ENCODE measurements at places on chromosomes 3 and 15.

GRCh38 chr3:54426381-54426780 lies 304.0 kb downstream of the CACNA2D3 start:
- no peak overlapping the region for H3K27ac ChIP-seq
- DNase-seq: no peak
- H3K4me1 ChIP-seq: no peaks in the 10 kb centered on the region
- H3K27me3 ChIP-seq: no peaks in the 10 kb centered on the region
- H3K4me3 ChIP-seq: no peak overlapping the region

DNA sequence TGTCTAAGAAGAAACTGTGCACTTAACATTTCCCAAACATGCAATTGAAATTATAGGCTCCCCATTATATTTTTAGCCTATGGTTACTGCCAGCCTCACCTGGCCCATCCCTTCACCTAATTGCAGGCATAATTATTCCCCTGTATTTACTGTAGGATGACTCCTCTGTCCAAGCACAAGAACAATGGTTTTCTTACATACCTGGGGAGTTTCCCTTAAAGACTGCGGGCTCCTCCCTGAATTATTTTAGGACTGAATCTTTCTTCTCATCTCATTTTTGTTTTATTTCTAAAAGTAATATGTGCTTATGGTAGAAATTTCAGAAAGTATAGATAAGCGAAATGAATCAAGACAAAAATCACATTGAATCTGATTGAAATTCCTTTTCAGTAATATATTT lies 11.4 kb downstream of the TM4SF1 start:
- H3K36me3 ChIP-seq: no peaks in the 10 kb centered on the region
- H3K4me3 ChIP-seq: no peak overlapping the region
- H3K4me1 ChIP-seq: no peaks in the 10 kb centered on the region
- no peak overlapping the region for H3K27ac ChIP-seq
- H3K27me3 ChIP-seq: peaks cover 5% of the 10 kb centered on the region
- no peak for DNase-seq

- no peaks in the 10 kb centered on the region for H3K36me3 ChIP-seq
- no peak overlapping the region for H3K4me3 ChIP-seq
- DNase-seq: no peak
- H3K27me3 ChIP-seq: no peaks in the 10 kb centered on the region
These were observed 297.5 kb upstream of the LYSMD4 start for GRCh38 chr15:100030586-100031229.

DNA sequence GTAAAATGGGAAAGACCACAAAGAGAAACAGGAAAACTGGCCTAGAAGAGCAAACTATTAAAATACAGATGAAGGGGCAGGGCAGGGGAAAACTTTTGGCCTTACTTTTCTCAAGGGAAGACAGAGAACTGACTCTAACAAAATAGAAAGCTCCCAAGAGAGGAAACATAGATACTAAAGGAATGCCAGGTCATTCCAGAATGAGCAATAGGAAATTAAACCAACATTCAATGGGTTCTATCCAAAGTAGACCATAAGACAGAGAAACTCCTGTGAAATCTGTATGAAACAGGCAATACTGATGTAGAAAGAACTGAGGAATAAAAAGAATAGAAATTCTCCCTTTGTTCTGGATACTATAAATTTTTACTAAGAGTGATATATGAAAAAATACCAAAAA lies 491.8 kb downstream of the MECOM start:
- H3K4me1 ChIP-seq: no peaks in the 10 kb centered on the region
- no peak for DNase-seq
- no peaks in the 10 kb centered on the region for H3K36me3 ChIP-seq
- H3K27ac ChIP-seq: no peak overlapping the region
- H3K27me3 ChIP-seq: no peaks in the 10 kb centered on the region

- DNase-seq: no peak
- H3K4me3 ChIP-seq: peak overlapping the region; percentile 78
- H3K4me1 ChIP-seq: peaks cover 13% of the 10 kb centered on the region
- H3K27ac ChIP-seq: peak overlapping the region; percentile 39
- no peaks in the 10 kb centered on the region for H3K36me3 ChIP-seq
- H3K27me3 ChIP-seq: no peaks in the 10 kb centered on the region
These were observed 313.3 kb downstream of the SATB1 start for GRCh38 chr3:18111796-18112232.

- no peaks in the 10 kb centered on the region for H3K36me3 ChIP-seq
- no peaks in the 10 kb centered on the region for H3K4me1 ChIP-seq
- no peak overlapping the region for H3K4me3 ChIP-seq
- peaks cover 24% of the 10 kb centered on the region for H3K27me3 ChIP-seq
These were observed 43.7 kb downstream of the LRRC49 start for GRCh38 chr15:70936326-70936725.

- peaks cover 47% of the 10 kb centered on the region for H3K36me3 ChIP-seq
- no peak for DNase-seq
- H3K27me3 ChIP-seq: no peaks in the 10 kb centered on the region
- H3K27ac ChIP-seq: peak overlapping the region; percentile 97
- H3K4me1 ChIP-seq: peaks cover 32% of the 10 kb centered on the region
These were observed 725 bp downstream of the SRP14 start for GRCh38 chr15:40038275-40038637.

DNA sequence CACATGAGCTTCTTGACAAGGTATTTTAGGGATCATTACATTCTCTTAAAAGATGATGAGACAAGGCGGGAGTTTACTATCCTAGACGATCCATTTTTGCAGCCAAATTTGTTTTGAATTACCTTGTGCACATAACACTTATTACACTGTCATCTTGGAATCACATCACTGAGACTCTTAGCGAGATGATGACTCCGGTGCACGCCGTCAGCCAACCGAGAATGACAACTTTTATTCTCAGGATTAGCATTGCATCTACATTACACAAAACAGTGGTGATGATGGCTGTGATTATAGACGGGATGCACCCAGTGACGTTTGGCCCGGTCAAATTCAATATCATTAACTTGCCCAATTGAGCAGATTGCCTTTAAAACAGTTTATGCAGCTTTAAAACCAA lies 216.1 kb downstream of the PDZRN3 start:
- H3K27ac ChIP-seq: no peak overlapping the region
- H3K36me3 ChIP-seq: no peaks in the 10 kb centered on the region
- no peaks in the 10 kb centered on the region for H3K4me1 ChIP-seq
- H3K4me3 ChIP-seq: no peak overlapping the region
- no peak for DNase-seq

DNA sequence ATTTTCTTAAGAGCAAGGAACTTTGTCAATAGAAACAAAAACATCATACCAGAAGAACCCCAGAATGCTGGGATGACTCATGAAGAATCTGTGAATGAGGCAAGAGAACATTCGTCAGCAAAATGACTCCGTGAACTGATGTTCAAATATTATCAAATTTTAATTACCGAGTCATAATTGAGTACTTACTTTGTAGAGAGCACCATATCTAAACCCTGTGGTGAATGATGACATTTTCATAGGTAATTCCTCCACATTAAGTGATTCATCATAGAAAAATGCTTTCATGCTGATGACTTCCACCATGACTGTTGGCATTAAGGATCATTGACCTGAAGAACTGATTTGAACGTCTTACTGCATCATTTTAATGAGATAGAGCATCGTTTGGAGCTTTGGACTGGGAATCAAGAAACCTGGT lies 56.3 kb downstream of the PPARG start:
- DNase-seq: no peak
- H3K4me1 ChIP-seq: peaks cover 7% of the 10 kb centered on the region
- H3K27me3 ChIP-seq: peaks cover 4% of the 10 kb centered on the region
- H3K27ac ChIP-seq: no peak overlapping the region

DNA sequence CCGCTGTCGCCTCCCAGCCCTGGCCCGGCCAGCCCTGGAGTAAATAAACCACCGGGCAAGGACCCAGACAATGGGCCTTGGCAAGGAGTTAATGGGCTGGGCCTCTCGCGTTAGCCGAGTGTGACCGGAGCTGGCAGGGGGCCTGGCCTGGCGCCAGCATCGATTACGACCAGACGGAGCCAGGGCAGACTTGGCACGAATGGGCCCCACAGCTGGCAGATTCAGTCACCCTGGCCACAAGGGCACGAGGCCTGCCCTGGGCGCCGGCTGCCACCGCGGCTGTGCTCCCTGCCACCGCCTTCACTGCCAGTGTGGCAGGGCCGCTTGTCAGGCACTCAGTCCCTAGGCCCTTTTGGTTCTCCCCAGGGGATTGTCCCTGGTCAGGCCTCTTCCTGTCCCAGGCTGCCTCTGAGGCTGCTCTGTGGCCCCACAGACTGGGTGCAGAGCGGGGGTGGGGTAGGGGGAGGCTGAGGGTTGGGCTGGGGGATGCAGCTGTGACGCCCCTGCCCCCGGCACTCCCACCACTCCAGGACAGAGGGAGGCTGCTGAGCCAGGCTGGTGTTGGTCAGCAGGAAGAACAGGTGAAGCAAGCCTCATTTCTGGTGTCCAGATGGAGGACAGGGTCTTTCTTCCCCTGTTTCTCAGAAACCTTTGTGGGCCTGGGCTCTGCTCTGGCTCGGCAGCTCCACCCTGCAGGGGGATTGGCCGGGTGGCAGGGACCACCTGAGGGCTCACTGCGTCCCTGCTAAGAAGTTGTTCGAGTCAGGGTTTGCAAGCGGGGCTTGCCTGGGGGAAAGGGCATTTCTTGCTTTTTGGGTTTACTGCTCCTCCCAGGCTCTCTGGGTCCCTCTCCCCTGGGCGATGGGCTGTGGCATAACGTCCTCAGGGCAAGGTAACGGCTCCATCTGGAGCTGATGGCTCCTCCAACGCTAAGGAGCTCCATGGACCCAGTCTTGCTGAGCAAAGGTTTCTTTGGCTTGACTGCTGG lies 30.5 kb upstream of the SRP14 start:
- H3K4me3 ChIP-seq: no peak overlapping the region
- DNase-seq: no peak
- H3K4me1 ChIP-seq: peaks cover 20% of the 10 kb centered on the region
- H3K27me3 ChIP-seq: no peaks in the 10 kb centered on the region

DNA sequence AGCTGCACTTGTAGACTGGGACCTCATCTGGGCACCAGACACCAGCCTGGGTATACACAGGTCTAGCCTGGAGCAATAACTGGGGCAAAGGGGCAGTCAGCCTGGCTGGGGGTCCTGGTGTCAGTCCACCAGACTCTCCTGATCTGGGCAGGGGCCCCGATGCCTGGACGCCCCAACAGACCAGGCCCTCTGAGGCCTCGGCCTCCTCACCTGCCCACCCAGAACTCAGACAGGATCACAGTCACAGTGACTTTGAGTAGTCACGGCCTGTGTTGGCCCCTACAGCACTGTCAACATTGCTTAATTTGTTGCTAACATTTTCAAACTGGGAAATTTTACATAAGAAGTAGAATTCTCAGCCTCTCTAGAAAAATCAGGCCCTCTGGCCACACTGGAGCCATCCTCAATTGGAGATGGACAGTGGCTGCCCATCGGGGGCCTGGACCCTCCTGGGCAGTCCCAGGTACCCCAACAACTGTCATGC lies 5.8 kb downstream of the TWF2 start:
- peaks cover 40% of the 10 kb centered on the region for H3K36me3 ChIP-seq
- H3K27me3 ChIP-seq: no peaks in the 10 kb centered on the region
- DNase-seq: no peak
- no peak overlapping the region for H3K27ac ChIP-seq
- H3K4me3 ChIP-seq: no peak overlapping the region

- DNase-seq: no peak
- H3K36me3 ChIP-seq: no peaks in the 10 kb centered on the region
- H3K4me3 ChIP-seq: no peak overlapping the region
- no peak overlapping the region for H3K27ac ChIP-seq
- peaks cover 18% of the 10 kb centered on the region for H3K4me1 ChIP-seq
These were observed 30.8 kb downstream of the MUC20 start for GRCh38 chr3:195751560-195751959.

DNA sequence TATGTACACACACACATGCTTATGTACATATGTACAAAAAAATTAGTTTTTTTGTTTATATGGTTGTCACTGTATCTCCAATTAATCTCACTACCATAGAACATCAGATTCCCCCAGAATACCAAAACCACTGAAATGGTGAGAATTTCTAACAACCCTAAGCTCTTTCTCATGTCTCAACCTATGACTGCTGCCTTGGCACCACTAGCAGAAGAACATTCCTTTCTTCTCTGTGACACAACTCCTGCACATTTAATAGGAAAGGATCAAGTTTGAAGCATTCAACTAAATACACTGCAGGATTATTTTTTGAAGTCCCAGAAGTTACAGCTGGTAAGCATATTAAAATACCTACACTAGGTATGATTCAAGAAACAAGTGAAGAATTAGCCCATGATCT lies 109.6 kb downstream of the FAM174B start:
- H3K27ac ChIP-seq: no peak overlapping the region
- peaks cover 9% of the 10 kb centered on the region for H3K27me3 ChIP-seq
- DNase-seq: no peak
- no peaks in the 10 kb centered on the region for H3K4me1 ChIP-seq

DNA sequence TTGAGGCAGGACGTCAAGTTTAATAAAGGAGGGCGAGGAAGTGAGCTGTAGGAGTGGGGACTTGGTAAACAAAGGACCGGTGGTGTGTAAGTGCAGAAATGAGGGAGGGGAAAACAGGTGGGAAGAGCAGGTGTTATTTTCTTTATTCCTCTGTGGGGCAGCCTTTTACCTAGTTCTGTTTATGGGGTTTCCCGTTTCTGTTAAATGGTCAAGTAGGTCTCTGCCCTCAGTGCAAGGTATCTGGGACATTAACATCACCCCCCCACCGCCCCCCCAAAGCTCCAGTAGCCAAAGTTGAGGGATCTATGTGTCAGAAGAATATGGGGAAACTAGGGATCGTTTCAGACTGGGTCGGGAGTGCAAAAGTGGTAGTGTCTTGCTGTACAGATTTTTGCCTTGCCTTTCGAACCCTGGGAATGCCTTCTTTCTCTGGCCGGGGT lies 893 bp downstream of the MGA start:
- no peak for DNase-seq
- H3K27ac ChIP-seq: peak overlapping the region; percentile 98
- H3K4me1 ChIP-seq: peaks cover 33% of the 10 kb centered on the region
